Ammon's horn (tissue), 1 donor: ENCODE measurements at places on chromosomes 1 and 21.
A peak's percentile ranks its signal among the peaks of the same experiment; 100 is the strongest.

- no peak for DNase-seq
These were observed 152.9 kb downstream of the TM2D1 start for GRCh38 chr1:61572046-61572445.

DNA sequence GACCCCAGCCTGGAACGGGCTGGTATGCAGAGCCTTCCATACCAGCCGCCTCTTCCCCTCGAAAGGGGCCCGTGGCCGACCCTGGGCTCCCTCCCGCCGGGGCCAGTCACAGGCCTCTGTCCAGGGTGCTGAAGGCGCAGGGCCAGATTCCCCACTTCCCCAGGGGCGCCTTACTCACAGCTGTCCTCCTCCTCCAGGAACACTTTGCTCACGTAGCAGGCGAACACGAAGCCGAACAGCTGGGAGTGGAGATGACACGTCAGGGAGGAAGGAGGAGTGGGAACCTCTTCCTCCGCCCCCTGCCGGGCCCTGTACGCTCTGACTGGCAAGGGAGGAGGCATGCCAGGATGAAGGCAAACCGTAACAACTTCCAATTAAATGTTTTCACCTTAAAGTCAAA, 57.3 kb downstream of the NKAIN1 start:
- peak; percentile 53 for DNase-seq

DNA sequence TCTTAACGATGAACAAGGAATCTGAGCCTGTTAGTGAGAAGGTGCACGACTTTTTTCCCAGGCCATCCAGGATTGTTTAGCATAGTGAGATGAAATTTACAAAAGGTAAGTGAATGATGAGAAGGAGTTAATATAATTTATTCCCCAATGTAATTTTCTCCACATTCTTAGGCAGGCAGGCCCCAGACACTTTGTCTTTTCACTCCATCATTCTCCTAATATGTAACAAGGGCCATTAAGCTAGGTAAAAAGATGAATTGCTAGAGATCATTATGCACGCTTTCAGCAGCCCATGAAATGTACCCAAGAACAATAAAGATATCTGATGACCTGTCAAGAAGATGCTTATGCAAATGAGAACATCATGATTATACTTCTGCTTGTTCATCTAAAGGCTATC, 24.1 kb downstream of the NIBAN1 start:
- DNase-seq, result no peak

DNA sequence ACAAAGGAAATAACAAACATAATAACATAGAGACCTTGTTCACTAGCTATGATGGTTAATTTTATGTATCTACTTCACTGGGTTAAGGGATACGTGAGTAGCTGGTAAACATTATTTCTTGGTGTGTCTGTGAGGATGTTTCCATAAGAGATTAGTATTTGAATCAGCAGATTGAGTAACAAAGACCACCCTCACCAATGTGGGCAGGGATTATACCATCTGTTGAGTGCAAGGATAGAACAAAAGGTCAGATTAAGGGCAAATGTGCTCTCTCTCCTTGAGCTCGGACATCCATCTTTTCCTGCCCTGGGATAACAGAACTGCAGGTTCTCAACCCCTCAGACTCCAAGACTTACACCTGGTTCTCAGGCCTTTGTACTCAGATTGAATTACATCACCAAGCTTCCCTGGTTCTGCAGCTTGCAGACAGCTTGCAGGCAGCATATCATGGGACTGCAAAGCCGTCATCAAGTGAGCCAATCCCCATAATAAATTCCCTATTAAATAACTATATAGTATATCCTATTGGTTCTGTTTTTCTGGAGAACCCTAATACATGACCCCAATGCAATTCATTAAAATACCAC, 9.2 kb downstream of the SPATA6 start:
- no peak for DNase-seq

GRCh38 chr1:162944974-162945674, 84.1 kb upstream of the CCDC190 start:
- DNase-seq, result no peak

GRCh38 chr21:45479691-45480675, 62.3 kb downstream of the SLC19A1 start:
- DNase-seq, result no peak

- no peak for DNase-seq
These were observed 65.6 kb upstream of the EXO1 start for GRCh38 chr1:241782396-241782795.
